ENCODE measurements at places on chromosomes 5 and 9.

DNA sequence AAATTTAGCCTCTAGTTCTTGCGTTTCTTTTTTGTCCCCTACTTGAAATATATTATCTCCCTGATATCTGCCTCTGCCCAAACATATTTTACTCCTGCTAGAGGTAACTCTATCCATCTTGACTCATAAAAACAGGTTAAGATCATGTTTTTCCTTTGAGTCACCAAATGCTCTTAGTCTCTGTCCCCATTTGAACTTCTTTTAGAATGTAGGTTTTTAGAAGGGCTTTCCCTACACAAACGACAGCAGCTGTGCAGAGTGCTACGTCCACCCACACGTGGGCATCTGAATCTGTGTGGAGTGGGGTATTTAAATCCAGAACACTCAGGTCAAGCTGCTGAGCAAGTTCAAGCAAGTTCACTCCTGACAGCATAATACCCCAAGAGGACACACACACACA lies 2.2 kb downstream of the HSD17B3 start:
- no peak for DNase-seq

GRCh38 chr5:168712280-168712924 lies 133.2 kb upstream of the PANK3 start:
- no peak for DNase-seq

GRCh38 chr5:78056901-78057514 lies 237.5 kb downstream of the AP3B1 start:
- no peak for DNase-seq

GRCh38 chr9:131868766-131869165 lies 128.9 kb upstream of the RAPGEF1 start:
- no peak for DNase-seq
